ENCODE measurements at places on chromosomes 11 and 22. TPM values are rescaled to one million over a fixed set of nuclear protein-coding genes. Genes with fewer than 3 reads are reported as not detected.

The CSRP3 gene
- not detected for total RNA-seq

DNA sequence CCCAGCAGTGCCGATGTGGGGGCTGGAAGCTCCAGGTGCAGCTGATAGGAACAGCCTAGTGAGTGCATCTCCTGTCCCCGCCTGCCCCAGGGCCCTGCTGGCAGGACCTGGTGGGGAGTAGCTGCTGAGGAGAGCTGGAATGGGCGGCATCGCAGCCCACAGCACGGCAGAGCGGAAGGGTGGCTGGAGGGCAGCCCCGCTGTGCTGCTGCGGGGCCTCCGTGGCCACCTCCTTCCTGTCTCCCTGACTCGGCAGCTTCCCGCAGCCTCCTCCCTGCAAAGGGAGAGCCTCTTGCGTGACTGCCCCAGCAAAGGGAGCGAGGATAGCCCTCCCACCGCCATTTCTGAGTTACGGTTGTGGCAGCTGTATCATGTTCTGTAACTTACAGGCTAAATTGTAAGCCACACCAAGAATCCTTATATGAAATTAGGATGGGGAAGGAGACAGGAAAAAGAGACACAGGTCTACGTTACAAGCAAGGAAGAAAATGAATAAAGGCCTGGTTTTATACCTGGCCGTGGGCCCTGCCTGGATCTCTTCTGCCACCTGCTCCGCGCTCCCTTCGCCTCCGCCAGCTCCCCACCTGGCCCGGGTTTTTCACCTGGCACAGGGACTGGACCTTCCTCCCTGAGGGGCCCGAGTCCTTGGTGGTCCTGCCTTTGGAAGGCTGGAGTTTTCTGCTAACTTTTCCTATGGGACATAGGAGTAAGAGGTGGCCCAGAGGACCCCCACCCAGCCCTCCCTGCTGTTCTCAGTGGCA lies 10.0 kb downstream of the TPCN2 start:
- H3K4me1 ChIP-seq, result no peaks in the 10 kb centered on the region
- no peak overlapping the region for H3K27ac ChIP-seq
- H3K36me3 ChIP-seq, result no peaks in the 10 kb centered on the region
- H3K4me3 ChIP-seq, result no peak overlapping the region
- DNase-seq, result no peak
- no peaks in the 10 kb centered on the region for H3K27me3 ChIP-seq

DNA sequence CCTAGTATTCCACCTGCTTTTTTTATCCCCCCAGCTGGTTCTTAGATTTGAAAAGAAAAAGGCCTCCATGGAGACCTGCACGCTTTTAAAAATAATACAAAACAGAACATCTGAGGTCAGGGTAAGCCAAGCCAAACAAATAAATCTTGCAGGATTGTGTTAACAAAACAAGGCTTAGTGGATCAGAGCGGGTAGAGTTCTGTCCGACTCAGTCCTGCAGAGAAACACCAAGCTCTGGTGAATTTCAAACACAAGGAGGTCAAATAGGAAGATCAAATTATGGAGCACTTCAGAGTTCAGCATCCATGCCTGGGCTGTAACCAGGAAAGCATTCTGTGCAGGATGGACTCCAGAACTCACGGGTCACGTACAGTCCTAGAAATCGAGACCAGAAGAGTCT lies 86.9 kb downstream of the SYN3 start:
- no peak overlapping the region for H3K27ac ChIP-seq
- H3K27me3 ChIP-seq, result no peaks in the 10 kb centered on the region
- DNase-seq, result no peak
- H3K4me3 ChIP-seq, result no peak overlapping the region
- H3K36me3 ChIP-seq, result no peaks in the 10 kb centered on the region
- 0 out of 2 replicates have a peak, but pooled peaks cover 4% of the 10 kb centered on the region for H3K4me1 ChIP-seq

The NAALADL1 gene
- total RNA-seq, result 13.7 TPM

- H3K4me3 ChIP-seq, result no peak overlapping the region
- H3K27ac ChIP-seq, result no peak overlapping the region
- no peaks in the 10 kb centered on the region for H3K36me3 ChIP-seq
- no peak for DNase-seq
- no peaks in the 10 kb centered on the region for H3K27me3 ChIP-seq
- H3K4me1 ChIP-seq, result no peaks in the 10 kb centered on the region
These were observed 13.1 kb upstream of the RAB38 start for GRCh38 chr11:88188251-88188931.

GRCh38 chr11:8674859-8675258 lies 7.6 kb downstream of the TRIM66 start:
- H3K36me3 ChIP-seq, result no peaks in the 10 kb centered on the region
- H3K27ac ChIP-seq, result no peak overlapping the region
- DNase-seq, result no peak
- no peaks in the 10 kb centered on the region for H3K27me3 ChIP-seq

The OR8B2 gene
- not detected for total RNA-seq

DNA sequence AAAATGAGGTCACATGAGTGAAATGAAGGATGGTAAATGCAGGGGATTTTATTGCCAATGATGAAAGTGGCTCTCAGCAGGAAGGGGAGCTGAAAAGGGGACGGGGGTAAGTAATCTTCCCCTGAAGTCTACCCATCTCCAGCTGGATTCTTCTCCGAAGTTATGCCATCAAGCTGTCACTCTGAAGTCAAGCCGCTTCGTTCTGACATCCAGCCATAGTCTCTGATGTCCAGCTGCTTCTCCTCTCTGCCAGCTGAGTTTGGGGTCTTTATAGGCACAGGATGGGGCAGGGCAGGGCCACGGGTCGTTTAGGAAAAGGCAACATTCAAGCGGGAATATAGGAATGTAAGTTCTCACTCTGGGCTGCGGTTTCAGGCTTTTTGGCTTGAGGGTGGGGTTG lies 181.9 kb upstream of the ANO3 start:
- peaks cover 3% of the 10 kb centered on the region for H3K4me1 ChIP-seq
- H3K27me3 ChIP-seq, result no peaks in the 10 kb centered on the region
- DNase-seq, result no peak
- H3K36me3 ChIP-seq, result no peaks in the 10 kb centered on the region
- H3K4me3 ChIP-seq, result no peak overlapping the region

DNA sequence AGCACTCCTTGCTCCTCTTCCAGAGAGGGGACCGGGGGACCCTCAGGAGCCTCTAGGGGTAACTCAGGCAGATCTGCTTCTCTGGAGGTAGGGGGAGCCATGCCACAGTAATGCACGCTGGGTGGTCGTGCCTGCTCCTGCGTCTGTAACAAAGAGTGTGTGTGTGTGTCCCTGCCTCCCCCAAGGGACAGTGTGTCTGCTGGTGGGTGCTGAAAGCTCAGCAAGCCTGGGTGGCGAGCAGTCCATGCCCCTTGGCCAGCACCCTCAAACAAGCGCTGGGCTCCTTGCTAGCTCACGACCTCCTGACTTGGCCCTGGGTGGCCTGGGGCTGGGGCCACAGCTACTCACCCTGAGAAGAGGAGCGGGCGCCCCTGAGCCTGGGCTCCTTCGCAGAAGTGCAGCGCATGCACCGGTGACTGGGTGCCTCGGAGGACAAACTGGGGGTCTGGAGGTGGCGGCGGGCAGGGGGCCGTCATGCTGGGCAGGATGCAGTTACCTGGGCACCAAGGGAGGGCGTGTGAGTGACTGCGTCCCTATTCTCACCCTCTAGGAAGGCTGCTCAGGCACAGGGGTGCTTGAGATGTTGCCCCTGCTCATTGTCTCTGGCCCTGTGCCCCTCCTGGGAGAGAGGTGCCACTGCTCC lies 33.7 kb downstream of the GNB1L start:
- H3K4me1 ChIP-seq, result no peaks in the 10 kb centered on the region
- H3K27ac ChIP-seq, result no peak overlapping the region
- DNase-seq, result peak; percentile 47
- H3K27me3 ChIP-seq, result no peaks in the 10 kb centered on the region
- H3K36me3 ChIP-seq, result no peaks in the 10 kb centered on the region

DNA sequence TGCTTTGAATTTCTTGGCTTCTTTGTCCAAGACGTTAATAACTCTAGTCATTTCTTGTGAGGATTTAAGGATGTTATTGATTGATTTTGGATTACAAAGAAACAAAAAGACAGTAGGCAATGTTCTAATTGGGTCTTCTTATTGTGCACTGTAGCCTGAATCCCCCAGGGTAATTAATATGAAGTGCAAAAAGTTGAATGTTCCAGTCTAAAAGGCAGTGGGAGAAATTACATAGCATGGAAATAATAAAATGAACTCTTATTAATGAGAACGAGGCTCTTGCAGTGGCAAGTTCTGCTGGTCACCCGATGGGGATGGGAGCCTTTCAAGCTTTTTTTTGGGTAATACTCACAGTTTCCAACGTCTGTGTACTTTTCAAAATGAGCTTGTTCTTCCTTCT lies 45.6 kb downstream of the UBASH3B start:
- no peak overlapping the region for H3K4me3 ChIP-seq
- no peaks in the 10 kb centered on the region for H3K36me3 ChIP-seq
- H3K27me3 ChIP-seq, result no peaks in the 10 kb centered on the region
- DNase-seq, result no peak

GRCh38 chr22:26901198-26901816 lies 243.9 kb downstream of the MIAT start:
- H3K27me3 ChIP-seq, result peaks cover 15% of the 10 kb centered on the region
- no peak overlapping the region for H3K27ac ChIP-seq
- no peaks in the 10 kb centered on the region for H3K36me3 ChIP-seq
- H3K4me3 ChIP-seq, result peak overlapping the region; percentile 28
- H3K4me1 ChIP-seq, result peaks cover 39% of the 10 kb centered on the region

GRCh38 chr11:123653483-123653826 lies 969 bp downstream of the SCN3B start:
- H3K4me3 ChIP-seq, result peak overlapping the region; percentile 97
- H3K36me3 ChIP-seq, result no peaks in the 10 kb centered on the region
- peaks cover 38% of the 10 kb centered on the region for H3K27me3 ChIP-seq
- peaks cover 12% of the 10 kb centered on the region for H3K4me1 ChIP-seq

DNA sequence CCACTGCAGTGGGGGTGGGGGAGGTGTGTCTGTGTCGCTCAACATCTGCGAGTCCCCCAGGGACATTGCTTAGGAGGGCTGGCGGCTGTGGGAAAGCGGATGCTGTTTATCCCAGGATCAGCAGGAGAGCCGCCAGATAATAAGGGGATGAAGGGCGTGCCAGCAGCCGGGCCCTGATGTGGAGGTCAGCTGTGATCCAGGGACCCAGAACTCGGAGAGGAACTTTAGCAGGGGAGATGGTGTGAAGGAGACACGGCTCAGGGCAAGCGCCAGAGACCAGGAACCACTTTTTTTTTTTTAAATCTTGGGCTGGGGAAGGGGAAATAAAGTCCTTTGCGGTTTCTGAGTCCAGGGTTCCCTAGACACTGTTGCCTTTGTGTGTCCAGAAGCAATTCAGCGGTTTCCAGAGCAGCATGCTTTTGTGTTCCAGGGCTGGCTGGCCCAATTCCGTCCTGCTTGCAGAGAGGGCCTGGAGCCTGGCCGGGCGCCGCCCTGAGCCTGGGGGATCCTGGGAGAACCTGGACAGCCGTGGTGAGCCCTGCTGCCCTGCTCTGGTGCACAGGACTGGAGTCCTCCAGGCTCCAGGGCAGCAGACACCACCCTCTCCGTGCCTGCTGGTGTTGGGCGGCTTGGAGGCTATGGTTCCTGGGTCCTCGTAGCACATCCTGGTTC lies at the start of gene GRAMD4:
GRAMD4 (plus strand) TSS at position 557 of the 672 bp plus-strand sequence. CDS start 6,414 bp downstream, outside the sequence.
- no peak within 1 kb of the TSS for H3K27ac ChIP-seq
- H3K36me3 ChIP-seq, result no peaks in the 10 kb centered on the region
- H3K4me3 ChIP-seq, result no peak within 1 kb of the TSS
- no peaks in the 10 kb centered on the region for H3K4me1 ChIP-seq

The ACTN3 gene
- 3.8 TPM for total RNA-seq

The NPAS4 gene
- total RNA-seq, result 0.35 TPM

The MN1 gene
- total RNA-seq, result 6.8 TPM

DNA sequence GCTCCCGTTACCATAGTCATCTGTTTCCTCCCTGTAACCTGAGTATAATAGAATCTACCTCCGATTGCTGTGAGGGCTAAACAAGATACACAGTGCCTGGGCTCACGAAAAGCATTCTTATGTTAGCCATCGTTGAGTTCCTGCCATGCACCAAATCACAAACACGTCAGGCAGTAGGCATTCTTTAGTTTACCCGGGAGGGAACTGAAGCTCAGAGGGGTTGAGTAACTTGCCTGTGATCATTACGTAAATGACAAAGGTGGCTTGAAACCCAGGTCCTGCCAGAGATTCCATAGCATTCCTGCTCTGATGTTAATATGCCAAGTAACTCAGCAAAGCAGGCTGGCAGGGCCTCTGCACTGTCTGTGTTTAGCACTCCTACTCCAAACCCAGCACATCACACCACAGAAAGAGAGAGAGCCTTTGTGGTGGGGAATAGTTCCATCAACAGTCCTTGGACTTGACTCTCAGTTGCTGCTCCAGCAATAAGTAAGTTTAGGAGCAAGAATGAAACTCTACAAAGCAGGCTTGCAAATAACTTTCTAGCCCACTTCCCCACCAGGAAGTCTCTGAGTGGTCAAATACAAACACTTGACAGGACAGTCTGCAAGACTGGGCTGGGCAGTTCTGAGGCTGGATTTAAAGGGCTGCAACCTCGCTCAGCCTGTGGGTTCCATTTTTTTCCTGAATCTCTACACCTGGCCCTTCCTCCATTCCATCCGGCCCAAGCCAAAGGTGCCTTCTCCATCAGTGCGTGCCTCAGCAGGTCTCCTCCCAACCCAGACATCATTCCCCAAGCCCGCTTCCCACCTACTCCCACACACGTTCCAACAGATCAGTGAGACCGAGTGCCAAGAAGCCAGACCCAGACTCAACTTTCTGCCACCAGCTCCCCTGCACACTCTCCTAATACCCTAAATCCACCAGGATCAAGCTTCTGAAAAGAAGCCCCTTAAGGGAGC lies 1.1 kb downstream of the SCN2B start:
- H3K4me3 ChIP-seq, result peak overlapping the region; percentile 70
- H3K4me1 ChIP-seq, result peaks cover 32% of the 10 kb centered on the region

GRCh38 chr11:12235947-12236743 lies 125.8 kb downstream of the MICAL2 start:
- H3K4me1 ChIP-seq, result no peaks in the 10 kb centered on the region
- H3K4me3 ChIP-seq, result no peak overlapping the region
- H3K36me3 ChIP-seq, result no peaks in the 10 kb centered on the region
- no peak overlapping the region for H3K27ac ChIP-seq
- peak; percentile 73 for DNase-seq
- H3K27me3 ChIP-seq, result no peaks in the 10 kb centered on the region

DNA sequence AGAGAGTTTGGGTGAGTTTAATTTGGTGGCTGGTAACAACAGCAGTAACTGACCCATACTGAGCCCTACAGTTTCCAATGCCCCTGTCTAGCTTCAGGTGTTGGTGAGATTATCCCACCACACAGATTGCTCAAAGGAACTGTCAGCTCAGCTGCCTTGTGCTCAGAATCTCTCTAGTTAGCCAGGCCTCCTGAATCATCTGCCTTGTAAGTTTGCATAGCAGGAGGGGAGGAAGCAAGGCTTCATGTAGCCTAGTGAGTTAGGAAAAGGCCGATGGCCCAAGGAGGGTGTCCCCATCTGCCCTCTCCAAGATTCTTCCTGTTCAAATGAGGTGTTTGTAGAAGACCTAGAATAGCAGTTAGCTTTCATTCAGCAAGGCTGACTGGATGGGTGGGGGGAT lies 74.3 kb downstream of the MICAL2 start:
- H3K27me3 ChIP-seq, result no peaks in the 10 kb centered on the region
- H3K27ac ChIP-seq, result no peak overlapping the region
- no peaks in the 10 kb centered on the region for H3K4me1 ChIP-seq
